ENCODE measurements at places on chromosomes 6 and 20. TPM values are rescaled to one million over a fixed set of nuclear protein-coding genes. Genes with fewer than 3 reads are reported as not detected.

CYP21A2 gene
- 0.88 TPM for total RNA-seq

DNA sequence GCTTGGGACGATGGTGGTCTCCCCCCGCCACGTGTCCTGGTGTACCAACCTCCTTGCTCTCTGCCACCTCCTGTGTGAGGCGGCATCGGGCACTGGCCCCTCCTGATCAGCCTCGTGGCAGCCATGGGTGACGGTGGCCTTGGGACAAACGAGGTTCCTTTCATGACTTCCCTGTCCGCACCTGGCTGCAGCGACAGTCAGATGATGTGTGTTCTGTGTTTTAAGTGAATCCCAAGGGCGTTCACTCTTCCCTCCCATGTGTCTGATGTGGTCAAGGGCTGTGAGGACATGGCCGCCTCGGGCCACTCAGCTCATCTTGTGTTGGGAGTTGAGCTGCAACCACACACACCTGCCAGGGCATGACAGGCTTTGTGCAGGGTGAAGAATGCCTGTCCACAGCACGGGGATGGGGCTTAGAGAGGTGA lies 30.4 kb upstream of the PCMTD2 start:
- DNase-seq, result no peak
- H3K27ac ChIP-seq, result no peak overlapping the region
- no peak overlapping the region for H3K4me3 ChIP-seq
- H3K36me3 ChIP-seq, result no peaks in the 10 kb centered on the region

GRCh38 chr6:111711476-111711875 lies 105.8 kb upstream of the TRAF3IP2 start:
- H3K36me3 ChIP-seq, result peaks cover 11% of the 10 kb centered on the region
- H3K27ac ChIP-seq, result no peak overlapping the region
- no peaks in the 10 kb centered on the region for H3K27me3 ChIP-seq
- peaks cover 7% of the 10 kb centered on the region for H3K4me1 ChIP-seq

AGER gene
- 8.0 TPM for total RNA-seq

- no peaks in the 10 kb centered on the region for H3K36me3 ChIP-seq
- DNase-seq, result no peak
- H3K27me3 ChIP-seq, result no peaks in the 10 kb centered on the region
- peaks cover 7% of the 10 kb centered on the region for H3K4me1 ChIP-seq
- H3K4me3 ChIP-seq, result no peak overlapping the region
These were observed 82.4 kb downstream of the PPP1R3G start for GRCh38 chr6:5167501-5167900.

GRCh38 chr6:84547341-84547801 lies 217.0 kb downstream of the TBX18 start:
- H3K27me3 ChIP-seq, result no peaks in the 10 kb centered on the region
- no peak overlapping the region for H3K4me3 ChIP-seq
- DNase-seq, result no peak

Data from MCF 10A (cell line).